ENCODE measurements at places on chromosomes 11 and 22.

DNA sequence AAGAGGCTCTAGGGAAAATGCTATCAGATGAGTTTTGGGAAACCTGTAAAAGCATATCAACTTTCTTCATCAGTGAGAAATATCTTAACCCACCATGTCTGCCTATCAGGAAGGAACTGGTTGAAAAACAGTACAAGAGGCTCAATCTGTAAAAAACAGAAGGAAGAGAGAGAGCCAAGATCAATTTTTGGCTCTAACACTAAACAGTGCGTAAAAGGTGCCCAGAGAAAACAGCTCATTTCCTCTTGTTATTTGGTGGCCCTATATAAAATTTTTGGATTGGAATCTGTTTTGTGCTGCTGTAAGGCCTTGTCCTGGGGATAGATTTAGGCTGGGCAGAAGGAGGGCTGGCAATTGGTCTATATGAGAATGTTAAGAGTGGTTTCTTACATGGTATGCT lies 12.1 kb downstream of the MS4A2 start:
- no peak for DNase-seq

DNA sequence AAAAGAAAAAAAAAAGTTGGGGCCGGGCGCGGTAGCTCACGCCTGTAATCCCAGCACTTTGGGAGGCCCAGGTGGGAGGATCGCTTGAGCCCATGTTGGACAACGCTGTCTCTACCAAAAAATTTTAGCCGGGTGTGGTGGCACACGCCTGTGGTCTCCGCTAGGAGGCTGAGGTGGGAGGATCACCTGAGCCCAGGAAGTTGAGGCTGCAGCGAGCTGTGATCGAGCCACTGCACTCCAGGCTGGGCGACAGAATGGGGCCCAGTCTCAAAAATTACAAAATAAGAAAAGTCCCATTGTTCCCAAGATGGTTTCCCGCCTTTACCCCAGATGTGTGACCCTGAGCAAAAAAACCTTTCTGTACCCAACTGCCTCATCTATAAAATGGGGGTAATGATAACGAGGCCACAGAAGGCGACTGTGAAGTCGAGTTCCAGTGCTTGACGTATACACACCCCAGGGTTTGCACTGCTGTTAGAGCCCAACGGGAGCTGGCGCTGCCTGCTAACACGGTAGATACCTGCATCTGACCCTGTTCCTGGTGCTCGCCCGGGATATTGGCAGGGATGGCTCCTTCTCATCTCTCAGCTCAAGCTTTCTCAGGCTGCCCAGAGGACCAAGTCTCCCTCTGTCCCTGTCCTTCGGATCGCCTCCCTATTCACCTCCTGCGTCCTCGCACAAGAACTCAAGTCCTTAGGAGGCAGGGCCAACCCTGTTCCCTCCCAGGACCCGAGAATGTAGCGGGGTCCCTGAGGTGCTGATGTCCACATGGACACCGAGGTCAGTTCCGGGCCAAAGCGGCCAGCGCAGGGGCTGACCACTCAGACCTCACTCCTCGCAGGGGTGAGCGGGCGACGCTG lies 1.1 kb upstream of the RPLP2 start:
- no peak for DNase-seq

GRCh38 chr22:48187356-48187755 lies 1424.9 kb downstream of the TBC1D22A start:
- no peak for DNase-seq

DNA sequence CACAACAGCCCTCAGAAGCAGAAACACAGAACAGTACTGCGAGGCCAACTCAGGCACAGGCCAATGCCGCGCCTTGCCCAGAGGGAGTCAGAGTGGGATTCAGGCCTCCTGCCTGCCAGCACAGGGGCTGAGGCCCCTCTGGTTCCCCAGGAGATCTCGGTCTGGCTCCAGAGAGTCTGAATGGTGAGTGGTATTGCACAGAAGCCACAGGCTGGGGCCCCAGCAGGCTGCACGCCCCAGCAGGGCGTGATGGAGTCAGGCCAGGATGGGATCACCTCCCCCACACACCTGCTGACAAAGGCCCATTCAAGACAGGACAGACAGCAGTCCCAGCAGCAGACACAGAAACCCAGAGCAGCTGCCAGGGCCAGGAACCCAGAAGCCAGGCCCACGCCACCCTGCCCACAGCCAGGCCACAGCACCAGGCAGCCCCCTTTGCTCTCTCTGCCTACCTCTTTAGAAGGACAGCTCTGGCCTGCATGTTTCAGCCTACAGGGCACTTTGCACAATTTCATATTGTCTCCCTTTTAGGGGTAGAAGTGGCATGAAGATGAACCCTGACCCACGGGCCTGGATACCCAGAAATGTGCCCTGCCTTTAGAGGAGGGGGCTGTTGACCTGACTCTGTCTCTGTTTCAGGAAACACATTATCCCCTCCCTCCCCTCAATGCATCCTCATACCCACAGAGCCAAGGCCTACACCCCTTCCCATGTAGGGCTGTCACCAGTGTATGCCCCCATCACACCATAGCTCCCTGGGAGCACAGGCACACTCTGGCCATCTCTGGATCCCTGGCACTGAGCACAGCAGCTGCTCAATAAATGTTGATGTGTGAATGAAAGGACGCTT lies 6.1 kb downstream of the FXYD6 start:
- no peak for DNase-seq

- no peak for DNase-seq
Measured at GRCh38 chr11:76598426-76598839, 72.1 kb downstream of the LRRC32 start.

- DNase-seq: no peak
Measured at GRCh38 chr11:35151683-35152280, 12.8 kb downstream of the CD44 start.

DNA sequence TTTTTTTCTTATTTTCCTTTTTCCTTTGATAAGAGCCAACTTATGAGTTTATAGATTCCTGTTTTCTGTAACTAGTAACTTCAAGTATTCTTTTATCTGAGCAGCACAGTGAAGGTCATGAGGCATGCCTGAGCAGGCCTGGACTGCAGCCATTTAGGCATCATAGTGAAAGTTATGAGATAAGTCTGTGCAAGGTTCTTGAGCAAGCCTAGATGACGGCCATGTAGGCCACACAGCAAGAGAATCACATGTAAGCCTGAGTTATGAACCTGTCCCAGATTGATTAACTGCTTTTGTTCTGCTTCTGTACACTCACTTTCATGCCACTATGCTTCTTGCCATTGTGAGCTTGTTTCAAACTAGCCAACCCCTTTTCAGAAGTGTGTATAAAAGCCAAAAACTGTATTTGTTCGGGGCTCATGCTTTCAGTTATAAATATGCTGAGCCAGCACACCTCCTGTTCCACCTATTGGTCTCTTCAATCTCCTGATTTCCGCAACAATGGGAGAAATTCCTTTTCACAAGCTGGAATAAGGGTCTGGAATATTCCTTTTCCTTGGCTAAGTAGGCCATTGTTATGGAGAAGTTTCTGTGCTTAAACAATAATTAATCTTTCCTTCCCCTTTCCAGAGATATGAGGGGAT lies 745.7 kb downstream of the FAM181B start:
- DNase-seq: no peak

DNA sequence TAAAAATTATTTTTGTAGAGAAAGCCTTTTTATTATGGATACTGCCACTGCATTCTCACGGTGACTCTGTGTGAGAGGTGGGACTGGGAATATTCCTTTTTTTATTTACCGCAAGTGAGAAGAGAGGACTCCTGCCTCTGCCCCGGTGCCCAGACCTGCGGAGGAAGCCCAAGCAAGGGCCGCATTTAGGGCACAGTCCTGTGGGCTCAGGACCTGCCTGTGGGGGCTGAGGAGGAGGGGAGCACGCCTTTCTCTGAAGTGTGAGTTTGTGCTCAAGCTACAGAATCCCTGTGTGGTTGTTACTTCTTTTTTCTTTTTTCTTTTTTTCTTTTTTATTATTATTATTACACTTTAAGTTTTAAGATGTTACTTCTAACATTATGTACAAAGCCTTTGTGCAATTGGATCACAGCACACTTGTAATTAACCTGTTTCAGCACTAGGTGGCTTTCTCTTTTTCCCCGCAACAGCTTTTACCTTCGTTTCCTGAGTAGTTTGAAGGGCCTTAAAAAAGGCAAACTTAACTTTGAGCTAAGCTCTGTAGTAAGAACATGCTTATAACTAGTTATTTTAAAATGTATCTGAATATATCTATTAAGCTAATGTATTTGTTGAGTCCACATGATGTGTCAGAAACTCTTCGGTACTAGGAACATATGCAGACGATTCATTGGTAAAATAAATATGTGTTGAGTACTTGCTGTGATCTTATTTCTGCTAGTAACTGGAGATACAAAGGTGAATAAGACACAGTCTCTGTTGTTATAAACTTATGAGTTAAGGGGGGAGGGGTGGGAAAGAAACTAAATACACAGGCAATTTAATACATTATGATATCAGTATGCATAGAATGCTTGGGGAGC lies 18.3 kb downstream of the AMOTL1 start:
- DNase-seq: no peak

GRCh38 chr11:128728767-128729587 lies 35.1 kb downstream of the FLI1 start:
- DNase-seq: no peak

DNA sequence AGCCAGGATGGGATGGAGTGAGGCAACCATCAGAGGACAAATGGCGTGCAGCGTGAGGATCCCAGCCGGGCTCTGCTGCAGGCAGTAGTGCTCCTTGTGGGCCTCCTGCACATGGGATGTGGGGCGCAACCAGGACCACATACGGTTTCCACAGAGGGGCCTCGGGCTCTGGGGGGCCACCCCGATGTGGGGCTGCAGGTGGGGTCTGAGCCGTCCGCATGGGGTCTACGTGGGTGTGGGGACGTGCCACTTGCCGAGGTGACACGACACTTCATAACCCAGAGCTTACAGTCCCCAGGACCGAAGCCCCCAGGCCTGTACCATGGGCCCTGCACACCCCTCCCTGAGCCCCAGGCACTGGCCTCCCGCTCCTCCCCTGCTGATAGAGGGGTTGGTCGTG lies 10.8 kb downstream of the TTLL8 start:
- no peak for DNase-seq

- no peak for DNase-seq
Measured at GRCh38 chr22:35634943-35635540, 13.2 kb upstream of the APOL6 start.

GRCh38 chr22:18023509-18024275 lies 669 bp downstream of the MICAL3 start:
- DNase-seq: peak; percentile 82

DNA sequence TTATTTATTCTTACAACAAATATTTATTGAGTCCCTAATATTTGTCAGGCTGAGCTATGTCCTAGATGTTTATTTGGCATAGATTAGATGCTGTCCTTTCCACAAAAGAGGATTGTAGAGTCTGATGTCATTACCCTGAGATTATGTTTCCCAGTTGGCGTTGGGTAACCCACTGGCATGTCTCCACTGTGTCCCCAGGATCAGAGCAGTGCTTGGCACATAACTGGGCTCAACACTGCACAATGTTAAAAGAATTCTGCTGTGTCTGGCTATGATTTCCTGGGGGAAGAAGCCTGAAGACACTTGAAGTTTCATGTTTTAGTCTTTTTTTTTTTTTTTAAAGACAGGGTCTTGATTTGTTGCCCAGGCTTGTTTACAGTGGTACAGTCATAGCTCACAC lies 4.0 kb downstream of the RCN1 start:
- no peak for DNase-seq

GRCh38 chr22:28984482-28985158 lies 77.0 kb downstream of the C22orf31 start:
- no peak for DNase-seq

- DNase-seq: no peak
Measured at GRCh38 chr11:102555091-102555490, 24.5 kb upstream of the MMP7 start.

DNA sequence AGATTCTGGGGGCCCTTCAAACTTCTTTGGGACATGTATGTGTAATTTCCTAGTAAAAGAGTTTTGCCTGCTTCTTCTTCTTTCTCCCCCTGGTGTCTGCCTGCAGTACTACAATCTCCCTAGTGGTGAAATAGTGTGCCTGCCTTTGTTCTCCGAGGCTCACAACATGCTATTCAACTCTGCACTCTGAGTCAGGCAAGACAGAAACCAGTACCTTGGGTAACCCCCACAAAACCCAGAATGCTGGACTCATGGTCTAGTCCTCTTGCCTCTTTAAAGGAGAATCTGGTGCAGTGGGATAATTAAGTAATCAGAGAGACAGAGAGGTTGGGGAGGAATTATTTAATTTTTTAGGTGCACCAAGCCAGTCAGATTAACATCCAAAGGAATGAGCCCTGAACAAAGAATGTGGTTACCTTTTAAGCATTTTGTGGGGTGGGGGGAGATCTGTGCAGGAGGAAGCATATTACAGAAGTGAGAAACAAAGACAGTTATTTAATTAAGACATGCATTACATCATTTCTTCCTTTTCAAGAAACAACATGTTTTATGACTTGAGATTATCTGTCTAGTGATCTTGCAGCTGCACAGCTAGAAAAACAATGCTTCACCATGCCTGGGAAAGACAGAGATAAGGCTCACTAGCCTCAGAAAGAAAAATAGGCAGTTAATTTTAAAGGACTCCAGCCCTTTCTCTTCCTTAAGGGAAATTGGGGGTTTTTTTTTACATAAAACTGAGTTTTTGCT lies 11.0 kb upstream of the MS4A6A start:
- DNase-seq: no peak

- DNase-seq: no peak
Measured at GRCh38 chr11:116454020-116454645, 318.7 kb downstream of the BUD13 start.

DNA sequence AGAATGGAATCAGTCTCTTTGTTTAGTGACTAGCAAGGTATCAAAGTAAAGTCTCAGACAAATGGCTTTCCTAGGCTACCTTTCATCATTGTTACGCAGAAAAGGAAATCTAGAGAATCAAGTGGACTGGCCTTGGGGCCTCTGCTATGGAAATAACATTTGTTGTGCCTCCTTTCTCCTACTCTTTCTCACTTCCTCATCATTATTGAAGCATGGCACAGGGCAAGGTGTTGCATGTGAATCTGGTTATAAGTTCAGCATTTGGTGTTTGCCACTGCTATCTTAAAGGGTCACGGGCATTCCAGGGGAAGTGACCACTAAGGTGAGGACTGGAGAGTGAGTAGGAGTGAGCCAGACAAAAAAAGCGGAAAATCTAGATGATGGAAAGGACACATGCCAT lies 54.9 kb downstream of the GLYATL1 start:
- no peak for DNase-seq

GRCh38 chr11:64510759-64511158 lies 80.3 kb upstream of the SLC22A12 start:
- no peak for DNase-seq

- no peak for DNase-seq
Measured at GRCh38 chr22:46547179-46547882, 9.9 kb upstream of the CELSR1 start.

DNA sequence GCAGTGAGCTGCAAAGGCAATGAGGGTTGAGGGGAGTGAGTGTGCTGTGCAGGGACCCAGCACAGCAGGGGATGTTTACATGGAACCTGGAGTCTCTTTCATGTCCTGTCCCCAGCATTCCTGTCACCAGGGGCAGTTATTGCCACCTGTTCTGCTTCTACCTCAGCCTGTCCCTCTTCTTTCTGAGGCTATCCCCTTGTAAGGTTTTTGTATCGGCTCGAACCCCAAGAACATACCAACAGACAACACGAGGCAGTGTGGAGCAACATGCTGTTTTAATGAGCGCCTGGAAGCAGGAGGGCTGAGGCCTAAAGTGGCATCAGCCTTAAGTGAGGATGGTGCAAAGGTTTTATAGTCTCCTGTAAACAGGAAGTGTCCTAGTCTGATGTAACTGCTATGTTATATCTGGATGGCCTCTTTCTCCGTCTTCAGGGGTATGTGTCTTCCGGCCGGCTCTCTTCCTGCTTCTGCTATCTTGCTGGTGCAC lies 3.9 kb downstream of the SCGB2A2 start:
- no peak for DNase-seq

GRCh38 chr11:72010529-72011233 lies 12.0 kb downstream of the IL18BP start:
- DNase-seq: no peak

- no peak for DNase-seq
Measured at GRCh38 chr22:32822179-32822877, 20.8 kb downstream of the TIMP3 start.

All from frontal cortex (tissue), 4 donors.